ENCODE measurements at places on chromosomes 4 and X.

DNA sequence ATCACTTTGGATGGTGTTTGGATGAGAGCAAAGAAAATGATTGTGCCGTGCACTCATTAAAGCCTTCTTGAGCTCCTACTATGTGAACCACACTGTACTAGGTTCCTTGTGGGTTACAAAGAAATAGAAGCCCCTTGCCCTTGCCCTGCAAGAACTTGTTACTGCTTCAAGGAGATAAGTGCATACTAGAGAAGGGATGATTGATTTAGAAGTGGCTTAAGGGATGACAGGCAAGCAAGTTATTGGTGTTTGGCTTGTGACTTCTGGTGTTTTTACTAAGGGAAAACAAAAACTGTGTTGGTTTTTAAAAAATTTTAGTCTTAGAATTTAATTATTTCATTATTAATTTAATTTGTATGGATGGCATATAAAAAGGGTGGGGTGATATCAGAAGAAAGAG is 67.4 kb downstream of the IL21 start:
- DNase-seq: no peak

DNA sequence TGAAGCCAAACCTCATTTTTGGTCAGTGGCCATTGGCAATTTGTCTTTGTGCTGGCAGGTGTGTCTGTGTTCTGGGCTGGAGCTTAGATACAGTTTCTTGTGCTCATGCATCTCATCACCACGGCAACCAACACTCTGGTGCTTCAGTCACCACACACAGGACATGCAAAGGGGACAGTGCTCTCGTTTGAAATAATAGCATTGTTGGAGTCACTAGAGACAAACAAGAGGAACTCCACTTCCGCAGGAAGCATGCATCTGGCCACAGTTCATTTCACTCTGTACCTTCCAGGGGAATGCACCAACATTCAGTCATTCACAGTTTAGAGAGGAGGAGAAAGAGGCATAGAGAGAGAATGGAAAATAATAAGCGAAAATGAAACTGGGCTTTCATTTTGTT is 267.4 kb downstream of the ANK2 start:
- no peak for DNase-seq

DNA sequence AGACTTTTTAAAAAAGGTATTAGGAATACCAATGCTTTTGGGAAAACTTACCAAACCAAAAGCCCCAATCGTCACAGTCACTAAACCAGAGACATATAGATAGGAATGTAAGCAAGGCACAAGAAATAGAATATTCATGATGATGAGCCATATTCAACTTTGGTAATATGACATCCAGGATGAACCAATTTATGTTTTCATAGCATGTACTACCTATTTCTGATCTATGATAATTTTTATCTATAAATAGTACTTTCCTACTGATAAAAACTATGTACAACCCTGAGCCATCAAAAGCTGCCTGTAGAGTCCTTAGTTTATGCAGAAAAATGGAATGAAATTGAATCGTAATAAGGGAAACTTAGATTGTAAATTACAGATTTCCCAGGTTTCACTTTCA is 18.9 kb downstream of the CAMK2D start:
- no peak for DNase-seq

DNA sequence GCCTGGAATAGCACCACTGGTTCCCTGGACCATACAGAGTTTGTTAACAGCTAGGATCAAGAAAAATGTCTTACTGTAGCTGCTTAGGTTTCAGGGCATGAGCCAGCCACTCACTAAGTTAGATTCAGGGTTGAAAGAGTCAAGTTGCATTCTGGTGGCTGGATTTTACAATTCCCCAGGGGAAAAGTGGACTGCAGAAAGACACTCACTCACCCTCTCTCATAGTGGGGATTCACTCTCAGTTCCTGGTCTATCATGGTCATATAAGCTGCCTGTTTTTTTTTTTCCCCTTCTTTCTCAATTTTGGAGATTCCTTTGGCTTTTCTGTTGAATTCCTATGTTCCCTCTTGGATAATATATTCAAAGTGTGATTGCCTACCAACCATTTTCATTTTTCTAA is 744.2 kb upstream of the GRIA3 start:
- no peak for DNase-seq

DNA sequence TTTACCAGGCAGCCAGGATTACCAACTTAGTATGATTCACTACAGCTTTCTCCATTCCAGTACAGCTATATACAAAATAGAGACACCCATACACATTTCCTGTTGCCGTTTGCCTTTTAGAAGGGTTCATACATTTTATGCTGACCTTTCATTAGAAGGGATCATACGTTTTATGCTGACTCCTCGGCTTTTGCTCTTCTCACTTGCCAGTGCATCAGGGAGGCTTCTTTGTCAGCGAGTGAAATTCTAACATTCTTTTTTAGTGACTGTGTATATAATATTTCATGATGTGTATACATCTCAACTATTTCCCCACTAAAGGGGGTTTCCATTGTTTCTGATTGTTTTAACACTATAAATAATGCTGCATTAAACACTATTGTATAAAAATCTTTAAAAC is 552.6 kb downstream of the TRIML1 start:
- no peak for DNase-seq

- DNase-seq: no peak
These were observed 140.8 kb upstream of the AGA start for GRCh38 chr4:177582992-177583391.

DNA sequence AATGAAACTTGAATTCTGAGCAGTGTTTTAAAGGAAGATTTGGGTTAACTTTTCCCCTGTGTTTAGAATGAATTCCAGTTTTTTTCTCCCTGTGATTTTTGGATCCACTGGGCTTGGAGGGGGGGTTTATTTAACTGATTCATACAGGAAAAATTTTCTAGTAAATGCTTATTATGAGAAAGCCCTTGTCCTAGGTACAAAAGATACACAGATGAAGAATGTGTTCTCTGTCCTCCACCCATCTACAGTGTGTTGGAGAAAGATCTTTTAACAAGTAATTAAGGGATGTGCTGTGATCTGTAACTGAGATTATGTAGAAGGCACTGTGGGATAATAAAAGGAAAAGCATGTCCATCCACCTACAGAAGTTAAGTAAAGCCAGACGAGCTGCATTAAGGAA is 103.9 kb downstream of the STIM2 start:
- no peak for DNase-seq

GRCh38 chrX:49879656-49880277 is 483 bp downstream of the USP27X start:
- no peak for DNase-seq

DNA sequence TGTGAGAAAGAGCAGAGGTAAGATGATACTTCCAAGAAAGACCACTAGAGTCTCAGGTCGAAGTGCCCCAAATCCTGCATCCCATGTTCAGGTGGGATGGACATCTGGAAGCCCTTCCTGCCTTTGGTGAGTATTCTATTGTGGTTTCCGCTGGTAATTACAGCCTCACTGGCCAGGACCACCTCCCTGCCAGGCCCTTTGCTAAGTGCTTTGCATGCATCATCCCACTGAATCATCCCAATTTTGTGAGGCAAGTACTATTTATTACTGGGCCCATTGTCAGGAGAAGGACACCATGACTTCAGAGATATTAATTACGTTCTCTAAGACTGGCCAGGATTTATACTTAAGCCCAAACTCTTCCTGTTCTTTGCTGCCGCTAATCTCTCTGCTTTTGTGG is 10.7 kb upstream of the PASD1 start:
- no peak for DNase-seq

DNA sequence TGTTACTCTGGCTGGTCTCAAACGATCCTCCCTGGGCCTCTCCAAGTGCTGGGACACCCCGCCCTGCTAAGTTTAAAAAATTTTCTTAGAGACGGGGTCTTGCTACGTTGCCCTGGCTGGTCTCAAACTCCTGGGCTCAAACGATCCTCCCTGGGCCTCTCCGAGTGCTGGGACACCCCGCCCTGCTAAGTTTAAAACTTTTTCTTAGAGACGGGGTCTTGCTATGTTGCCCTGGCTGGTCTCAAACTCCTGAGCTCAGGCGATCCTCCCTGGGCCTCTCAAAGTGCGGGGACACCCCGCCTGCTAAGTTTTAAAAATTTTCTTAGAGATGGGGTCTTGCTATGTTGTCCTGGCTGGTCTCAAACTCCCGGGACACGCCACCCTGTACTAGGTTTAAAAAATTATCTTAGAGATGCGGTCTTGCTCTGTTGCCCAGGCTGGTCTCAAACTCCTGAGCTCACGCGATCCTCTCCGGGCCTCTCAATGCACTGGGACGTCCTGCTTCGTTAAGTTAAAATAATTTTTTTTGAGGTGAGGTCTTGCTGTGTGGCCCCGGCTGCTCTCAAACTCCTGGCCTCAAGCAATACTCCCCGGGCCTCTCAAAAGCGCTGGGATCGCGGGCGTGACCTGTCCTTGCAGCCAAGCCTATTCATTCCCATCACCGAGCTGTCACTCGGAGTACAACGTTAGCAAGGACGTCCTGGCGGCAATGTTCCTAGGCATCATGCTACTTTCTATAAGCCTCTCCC is 1.1 kb downstream of the SLC25A6 start:
- DNase-seq: no peak

DNA sequence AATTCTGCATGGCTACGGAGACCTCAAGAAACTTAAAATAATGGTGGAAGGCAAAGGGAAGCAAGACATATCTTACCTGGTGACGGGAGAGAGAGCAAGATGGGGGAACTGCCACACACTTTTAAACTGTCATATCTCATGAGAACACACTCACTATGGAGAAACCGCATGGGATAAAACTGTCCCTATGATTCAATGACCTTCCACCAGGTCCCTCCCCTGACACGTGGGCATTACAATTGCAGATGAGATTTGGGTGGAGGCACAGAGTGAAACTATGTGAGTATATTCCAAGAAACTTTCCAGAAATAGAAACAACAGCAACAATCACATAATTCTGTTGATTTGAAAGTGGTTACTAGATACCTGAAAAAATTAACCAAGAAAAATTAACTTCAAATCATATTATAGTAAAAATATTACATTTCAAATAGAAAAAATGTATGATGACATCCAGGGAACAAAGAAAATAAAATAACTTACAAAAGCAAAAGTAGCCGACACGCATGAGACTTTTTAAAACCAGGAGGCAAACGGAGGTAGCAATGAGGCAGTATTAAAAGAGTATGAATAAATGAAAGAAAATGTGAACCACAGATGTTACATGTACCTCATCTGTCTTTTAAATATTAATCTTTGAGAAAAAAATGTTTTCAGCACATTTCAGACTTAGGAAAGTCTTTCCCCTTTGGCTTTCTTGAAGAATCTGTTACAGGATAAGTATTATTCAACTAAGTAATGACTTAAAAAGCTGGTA is 879.5 kb downstream of the TECRL start:
- DNase-seq: no peak

- DNase-seq: no peak
These were observed 1.9 kb downstream of the SHOX start for GRCh38 chrX:632366-633042.

DNA sequence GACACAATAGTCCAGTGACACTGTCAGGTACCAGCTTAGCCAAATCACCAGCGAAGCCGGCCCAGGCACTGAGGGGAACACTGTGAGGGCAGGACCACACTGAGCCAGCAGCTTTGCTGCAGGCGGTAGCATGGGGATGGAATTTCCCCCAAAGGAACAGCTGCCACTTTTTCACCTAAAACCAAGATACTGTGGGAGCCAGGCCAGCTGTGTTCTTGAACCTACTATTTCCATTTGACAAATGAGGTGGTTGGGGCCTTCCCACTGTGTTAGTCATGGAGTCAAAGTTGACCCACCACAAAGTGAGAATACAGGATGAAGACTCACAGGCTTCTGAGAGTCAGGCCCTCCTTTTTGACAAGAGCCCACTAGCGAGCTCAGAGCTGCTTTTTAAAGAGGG is 70.7 kb upstream of the SH3RF1 start:
- no peak for DNase-seq

Data from stimulated activated effector memory CD8-positive, alpha-beta T cell treated with anti-CD3 and anti-CD28 coated beads, Interleukin-12 subunit alpha, Interleukin-12 subunit beta, amount 100 ng/mL, for 72 hours (primary cell).